ENCODE measurements at places on chromosomes 1 and 21.

- DNase-seq: peak; percentile 39
Observed at GRCh38 chr1:116763787-116764465, 9.7 kb downstream of the CD2 start.

- DNase-seq: no peak
Observed at GRCh38 chr1:30976143-30976542, 67.6 kb upstream of the SDC3 start.

GRCh38 chr1:162003061-162003829 lies 20.4 kb downstream of the OLFML2B start:
- DNase-seq: no peak

GRCh38 chr1:198123133-198123532 lies 33.7 kb upstream of the NEK7 start:
- DNase-seq: no peak

DNA sequence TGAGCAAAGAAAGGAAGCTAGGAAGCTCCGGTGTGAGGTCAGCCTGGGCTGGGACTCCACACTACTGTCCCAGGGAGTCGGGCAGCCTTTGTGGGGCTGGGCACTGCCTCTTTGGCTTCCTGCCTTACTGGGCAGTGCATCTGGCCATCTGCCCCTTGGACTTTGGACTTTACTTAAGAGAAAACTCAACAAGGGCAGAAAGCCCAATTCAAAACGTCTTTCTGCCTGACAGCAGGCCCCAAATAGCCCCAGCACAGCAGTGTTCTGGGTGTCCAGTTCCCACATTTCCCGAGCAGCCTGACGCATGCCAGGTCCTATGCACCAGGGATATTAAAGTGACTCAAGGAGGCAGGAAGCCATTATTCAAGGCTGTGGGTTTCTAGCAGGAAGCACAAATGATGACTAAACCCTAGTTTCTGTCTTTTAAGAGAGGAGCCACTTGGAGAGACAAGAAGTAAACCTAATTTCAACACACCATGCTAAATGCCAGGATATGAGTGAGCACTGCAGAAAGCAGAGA lies 37.9 kb upstream of the EDEM3 start:
- no peak for DNase-seq

Data from activated T-helper 9 cell treated with anti-CD3 and anti-CD28 coated beads, Interleukin-2, amount 50 U/mL, for 16 hours (primary cell).